ENCODE measurements at places on chromosomes 2 and 18.

- no peak overlapping the region for H3K27ac ChIP-seq
- H3K27me3 ChIP-seq = no peaks in the 10 kb centered on the region
- DNase-seq = no peak
- no peaks in the 10 kb centered on the region for H3K36me3 ChIP-seq
Measured at GRCh38 chr2:225086915-225087314, 44.6 kb upstream of the DOCK10 start.

DNA sequence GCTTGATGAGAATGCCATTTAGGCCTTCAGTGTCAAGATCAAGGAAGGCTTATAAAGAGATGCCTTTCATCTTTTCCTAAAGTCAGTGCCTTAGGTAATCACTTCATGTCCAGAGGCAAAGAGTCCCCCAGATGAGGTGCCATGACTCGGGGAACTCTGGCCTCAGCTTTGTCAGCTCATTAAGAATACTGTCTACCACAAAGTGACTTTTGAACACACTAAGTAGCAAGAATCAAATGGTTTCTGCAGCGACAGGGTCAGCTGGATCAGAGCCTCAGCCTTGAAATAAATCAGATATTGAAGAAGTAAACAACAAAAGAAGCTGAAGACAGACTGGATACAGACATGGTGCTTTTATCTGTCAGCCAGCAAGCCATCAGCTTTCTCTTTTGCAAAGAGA is 120.1 kb upstream of the SLC39A10 start:
- H3K36me3 ChIP-seq = no peaks in the 10 kb centered on the region
- peak; percentile 18 for DNase-seq
- H3K4me1 ChIP-seq = peaks cover 41% of the 10 kb centered on the region

GRCh38 chr2:133581010-133581760 is 12.9 kb upstream of the NCKAP5 start:
- DNase-seq = no peak
- no peak overlapping the region for H3K27ac ChIP-seq
- H3K4me3 ChIP-seq = no peak overlapping the region

GRCh38 chr2:2636813-2637212 is 305.7 kb upstream of the MYT1L start:
- DNase-seq = no peak
- H3K4me1 ChIP-seq = no peaks in the 10 kb centered on the region
- H3K36me3 ChIP-seq = no peaks in the 10 kb centered on the region
- H3K27ac ChIP-seq = no peak overlapping the region

DNA sequence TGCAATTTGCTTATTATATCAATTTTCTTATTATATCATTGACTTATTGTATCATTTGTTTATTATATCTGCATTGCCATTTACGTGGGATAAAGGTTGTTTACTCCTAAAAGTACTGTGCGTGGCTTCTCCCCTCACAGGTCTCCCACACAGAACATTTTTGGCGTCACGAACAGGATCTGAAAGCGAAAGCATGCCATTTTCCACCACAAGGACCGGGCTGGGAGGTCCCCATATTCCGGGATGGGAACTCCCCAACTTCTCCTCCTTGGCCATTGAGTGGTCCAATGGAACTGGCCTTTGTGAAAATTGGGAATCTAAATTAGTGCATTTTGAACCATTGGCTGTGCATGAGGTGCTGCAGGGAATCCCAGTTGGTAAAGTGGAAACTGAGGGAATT is 4.8 kb upstream of the DSG2 start:
- H3K27ac ChIP-seq = no peak overlapping the region
- no peak for DNase-seq
- H3K36me3 ChIP-seq = no peaks in the 10 kb centered on the region
- peaks cover 10% of the 10 kb centered on the region for H3K27me3 ChIP-seq
- no peak overlapping the region for H3K4me3 ChIP-seq

- H3K27ac ChIP-seq = no peak overlapping the region
- no peak for DNase-seq
- peaks cover 18% of the 10 kb centered on the region for H3K36me3 ChIP-seq
Measured at GRCh38 chr2:233487748-233488345, 78.7 kb downstream of the USP40 start.

DNA sequence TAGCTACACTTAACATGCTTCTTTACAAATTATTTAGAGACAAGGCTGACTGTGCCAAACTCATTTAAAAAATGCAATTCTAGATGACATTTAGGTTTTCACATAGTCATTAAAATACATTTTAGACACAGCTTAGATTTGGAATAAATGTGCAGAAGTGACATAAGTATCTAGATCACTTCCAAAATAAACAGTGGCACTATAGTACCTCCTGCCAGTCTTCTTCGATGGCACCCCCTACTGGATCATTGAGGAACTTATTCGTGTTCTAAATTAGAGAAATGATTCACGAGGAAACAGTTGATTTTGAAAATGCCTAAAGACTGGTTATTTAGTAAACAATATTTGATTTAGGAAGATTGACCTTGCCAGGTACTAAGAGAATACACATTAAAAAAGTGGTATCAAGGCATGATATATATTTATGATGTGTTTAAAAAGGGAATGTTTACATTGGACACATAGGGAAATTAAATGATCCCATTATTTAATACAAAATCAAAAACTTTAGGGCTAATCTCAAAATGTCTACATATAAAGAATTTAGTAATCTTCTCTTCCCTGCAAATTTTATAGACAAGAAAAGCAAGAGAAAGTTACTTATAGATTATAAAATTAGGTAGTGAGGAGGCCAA is 323.9 kb downstream of the XIRP2 start:
- peak; percentile 43 for DNase-seq
- H3K27me3 ChIP-seq = no peaks in the 10 kb centered on the region
- no peaks in the 10 kb centered on the region for H3K36me3 ChIP-seq
- H3K4me1 ChIP-seq = no peaks in the 10 kb centered on the region
- no peak overlapping the region for H3K4me3 ChIP-seq

DNA sequence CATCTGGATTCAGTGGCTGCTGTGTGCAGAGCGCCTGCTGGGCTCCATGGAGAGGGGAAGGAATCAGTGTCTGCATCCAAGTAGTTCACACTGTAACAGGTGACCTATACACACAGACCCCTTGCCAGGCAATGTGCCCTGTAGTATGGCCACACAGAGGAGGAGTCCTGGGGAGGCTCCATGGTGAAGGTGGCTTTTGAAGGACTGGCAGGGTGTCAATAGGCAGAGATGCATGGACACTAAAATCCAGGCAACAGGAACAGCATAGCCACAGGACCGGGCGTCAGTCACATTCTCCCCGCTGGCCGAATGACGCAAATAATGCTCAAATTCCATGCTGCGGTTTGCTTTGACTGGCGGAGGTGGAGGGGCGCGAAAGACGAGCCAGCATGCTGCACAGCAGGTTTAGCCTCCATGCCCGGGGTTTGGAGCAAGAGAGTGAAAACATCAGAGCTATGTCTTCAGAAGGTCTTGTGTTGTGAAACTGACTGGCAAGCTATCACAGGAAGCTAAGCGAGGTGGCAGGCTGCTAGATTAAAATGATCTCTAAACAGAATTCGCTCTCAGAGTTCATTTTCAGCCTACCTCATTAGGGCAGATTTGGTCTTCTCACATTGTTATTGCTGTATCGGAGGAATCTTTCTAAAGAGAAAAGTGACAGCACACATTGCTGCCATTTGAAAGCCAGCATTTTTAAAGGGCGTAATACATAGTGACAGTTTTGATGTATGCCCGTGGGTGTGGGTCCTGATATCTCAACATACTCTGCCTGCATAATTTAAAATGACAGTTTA is 1.2 kb upstream of the CHMP1B start:
- H3K4me1 ChIP-seq = peaks cover 19% of the 10 kb centered on the region
- H3K27ac ChIP-seq = peak overlapping the region; percentile 95
- peak; percentile 63 for DNase-seq
- no peaks in the 10 kb centered on the region for H3K36me3 ChIP-seq

All from natural killer cell (primary cell).